ENCODE measurements at places on chromosomes 16 and 17. TPM values are rescaled to one million over a fixed set of nuclear protein-coding genes. Genes with fewer than 3 reads are reported as not detected.

The MRTFB gene
- total RNA-seq, result 25.7 TPM

The ARHGAP23 gene
- total RNA-seq, result 96.8 TPM

The C1QTNF8 gene
- not detected for total RNA-seq

The ANKRD40CL gene
- not detected for total RNA-seq

The CCL22 gene
- total RNA-seq, result not detected

The TMIGD1 gene
- not detected for total RNA-seq

The PLSCR3 gene
- total RNA-seq, result 16.8 TPM

Measured in cardiac septum (tissue), 1 donor.